Breast epithelium (tissue), 4 donors: ENCODE measurements at places on chromosomes 16 and 17. TPM values are rescaled to one million over a fixed set of nuclear protein-coding genes. Genes with fewer than 3 reads are reported as not detected.

Gene ZNF200
- 3.5 TPM for total RNA-seq

- no peak for DNase-seq
Observed at GRCh38 chr16:89430436-89431157, 59.8 kb downstream of the ANKRD11 start.

Gene PRSS22
- total RNA-seq, result 13.6 TPM

Gene CCDC154
- 1.2 TPM for total RNA-seq

Gene ALOXE3
- total RNA-seq, result not detected

Gene SMIM22
- 58.7 TPM for total RNA-seq
